Stimulated activated CD8-positive, alpha-beta memory T cell treated with anti-CD3 and anti-CD28 coated beads, Interleukin-7, amount 100 ng/mL, for 1 hour (primary cell): ENCODE measurements at places on chromosomes 12 and 14.
A peak's percentile ranks its signal among the peaks of the same experiment; 100 is the strongest.

DNA sequence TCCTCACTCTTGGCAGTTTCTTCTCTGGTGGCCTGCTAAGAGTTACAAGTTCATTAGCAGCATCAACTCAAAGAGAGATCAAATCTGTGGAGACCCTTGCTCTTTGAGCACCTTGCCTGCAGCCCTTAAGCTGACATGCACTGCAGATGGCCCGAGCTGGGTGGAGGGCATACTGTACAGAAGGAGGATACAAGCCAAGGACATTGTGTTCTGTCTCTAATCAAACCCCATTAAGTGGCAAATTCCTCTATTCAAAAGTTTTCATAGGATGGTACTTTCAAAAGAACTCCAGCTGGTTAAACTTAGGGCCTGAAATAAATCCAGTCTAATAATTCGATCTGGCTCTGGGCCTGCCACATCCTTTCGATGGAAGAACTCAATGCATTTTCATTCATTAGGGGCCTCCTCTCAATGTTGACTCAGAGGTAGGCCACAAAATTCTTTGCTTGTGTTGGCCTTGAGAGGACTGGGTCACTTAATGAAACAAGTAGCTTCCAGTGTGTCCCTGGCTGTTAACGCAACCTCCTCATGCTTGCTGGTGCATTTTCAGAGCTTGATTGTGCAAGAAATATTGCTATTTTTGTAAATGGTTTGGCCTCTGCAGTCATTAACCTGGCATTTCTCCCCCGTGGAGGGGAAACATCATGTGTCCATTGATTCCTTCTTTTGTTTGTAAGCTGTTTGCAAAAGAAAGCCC lies 318.2 kb downstream of the NUAK1 start:
- no peak for DNase-seq

GRCh38 chr12:116333402-116333801 lies 55.9 kb upstream of the MED13L start:
- DNase-seq: no peak

- DNase-seq: no peak
Measured at GRCh38 chr12:58378028-58378427, 436.7 kb downstream of the ATP23 start.

GRCh38 chr14:90424075-90424474 lies 27.2 kb downstream of the CALM1 start:
- DNase-seq: no peak

DNA sequence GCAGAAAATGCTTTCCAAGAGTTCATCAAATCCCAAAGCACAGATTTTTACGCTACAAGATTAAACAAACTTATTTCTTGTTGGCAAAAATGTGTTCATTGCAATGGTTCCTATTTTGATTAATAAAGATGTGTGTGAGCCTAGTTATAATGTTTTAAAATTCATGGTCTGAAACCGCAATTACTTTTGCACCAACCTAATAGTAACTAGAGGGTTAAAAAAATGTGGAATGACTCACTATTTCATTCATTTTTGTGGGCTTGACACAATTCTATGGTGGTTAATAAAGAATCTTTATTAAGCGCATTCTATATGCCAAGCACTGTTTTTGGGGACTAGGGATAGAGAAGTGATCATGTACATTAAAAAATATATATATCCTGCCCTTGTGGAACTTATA lies 38.6 kb upstream of the METAP2 start:
- no peak for DNase-seq

DNA sequence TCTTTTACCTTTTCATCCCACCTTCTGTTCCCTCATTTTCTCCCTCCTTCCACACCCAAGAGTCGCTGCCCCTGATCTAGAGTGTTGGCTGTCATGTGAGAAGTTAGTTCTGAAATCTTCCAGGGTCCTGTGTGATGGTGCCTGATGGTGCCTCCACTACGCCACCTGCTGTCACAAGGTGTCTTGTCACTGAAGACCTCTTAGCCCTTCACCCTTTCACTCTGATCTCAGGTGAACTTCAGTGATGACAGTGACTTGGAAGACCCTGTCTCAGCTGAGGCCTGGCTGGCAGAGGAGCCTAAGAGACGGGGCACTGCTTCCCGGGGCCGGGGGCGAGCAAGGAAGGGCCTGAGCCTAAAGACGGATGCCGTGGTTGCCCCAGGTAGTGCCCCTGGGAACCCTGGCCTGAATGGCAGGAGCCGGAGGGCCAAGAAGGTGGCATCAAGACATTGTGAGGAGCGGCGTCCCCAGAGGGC lies 7.6 kb upstream of the PFDN5 start:
- peak; percentile 53 for DNase-seq

DNA sequence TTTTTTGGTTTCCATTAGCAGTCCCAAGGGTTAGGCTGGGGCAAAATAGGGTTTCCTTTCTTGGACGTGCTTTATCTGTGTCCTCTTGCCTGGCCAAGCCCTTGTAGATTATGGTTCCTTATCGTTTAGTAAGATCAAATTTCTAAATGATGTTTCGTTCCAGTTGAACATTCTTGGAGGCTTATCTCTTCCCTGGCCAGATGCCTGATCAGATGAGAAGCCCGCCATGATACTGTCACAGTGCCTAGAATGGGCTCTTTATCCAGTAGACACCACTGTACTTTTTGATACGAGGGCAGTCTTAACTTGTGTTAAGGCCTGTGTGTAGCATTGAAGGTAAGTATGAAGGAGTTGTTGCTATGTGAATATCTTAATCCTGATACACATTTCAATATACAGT lies 76.1 kb upstream of the TMEM263 start:
- no peak for DNase-seq

DNA sequence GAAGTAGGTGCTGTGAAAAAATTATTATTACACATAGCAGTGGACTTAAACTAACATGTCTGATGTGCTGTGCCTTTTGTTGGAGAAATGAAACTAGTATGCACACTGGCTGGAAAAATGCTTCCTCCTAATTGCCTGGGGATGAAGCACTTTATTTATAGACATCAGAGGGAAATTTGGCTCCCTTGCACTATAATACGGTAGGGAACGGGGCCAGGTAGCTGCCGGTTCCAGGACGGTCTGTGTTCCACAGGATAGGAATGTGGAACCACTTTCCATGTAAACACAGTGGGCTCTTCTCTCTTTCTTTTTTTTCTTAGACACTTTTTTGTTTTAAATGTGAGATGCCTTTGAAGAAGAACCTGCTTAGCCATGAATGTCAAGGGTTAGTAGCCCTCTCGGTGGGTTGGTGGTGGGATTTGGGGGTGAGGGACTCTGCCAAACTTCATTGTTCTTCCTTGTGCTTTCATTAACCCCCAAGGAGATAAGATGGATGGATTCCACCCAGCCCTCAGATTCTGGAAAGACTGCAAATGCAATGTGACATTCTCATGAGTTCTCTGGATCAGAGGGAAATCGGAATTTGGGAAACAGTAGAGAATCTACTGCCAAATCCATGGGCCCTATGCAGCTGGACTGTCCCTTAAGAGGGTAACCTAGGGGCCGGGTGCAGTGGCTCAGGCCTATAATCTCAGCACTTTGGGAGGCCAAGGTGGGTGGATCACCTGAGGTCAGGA lies 58.0 kb upstream of the GSC start:
- DNase-seq: no peak

DNA sequence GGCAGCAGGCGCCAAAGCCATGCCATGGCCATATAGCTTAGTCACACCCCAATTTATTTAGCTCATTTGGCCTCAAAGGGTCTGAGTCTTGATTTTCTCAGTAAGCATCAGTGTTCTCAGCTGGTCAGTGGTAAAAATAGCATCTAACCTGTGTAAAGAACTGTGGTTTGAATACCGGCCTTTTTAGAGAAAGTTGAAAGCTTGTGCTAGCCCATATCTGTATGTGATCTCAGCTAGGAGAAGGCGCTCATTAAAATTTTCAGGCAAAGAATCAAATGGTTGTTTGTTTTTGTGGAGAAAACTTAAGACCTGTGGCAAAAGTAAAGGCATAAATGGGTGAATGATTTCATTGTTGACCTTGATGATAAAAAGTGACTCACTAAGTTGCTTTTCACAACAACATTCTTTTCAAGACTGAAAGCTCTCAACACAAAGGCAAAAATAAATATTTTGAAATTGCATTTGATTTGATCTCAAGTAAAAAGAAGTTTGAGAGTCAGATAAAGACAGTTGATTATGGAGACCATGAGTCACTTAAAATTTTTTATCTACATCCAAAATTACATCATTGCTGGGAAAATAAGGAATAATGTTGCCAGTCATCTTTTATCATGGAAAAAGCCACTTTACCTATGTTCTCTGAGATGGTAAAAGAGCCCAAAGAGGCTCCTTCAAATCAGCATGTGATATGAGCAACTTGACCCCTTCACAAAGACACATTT lies 128.5 kb upstream of the RGS6 start:
- DNase-seq: no peak

- DNase-seq: peak; percentile 26
Measured at GRCh38 chr12:57549909-57550640, at the start of gene KIF5A. Gene KIF5A (plus strand): TSS chr12:57550044. CDS start chr12:57550272, 228 bp downstream.

- DNase-seq: no peak
Measured at GRCh38 chr12:12714276-12715021, 2.7 kb upstream of the CDKN1B start.

GRCh38 chr14:100803226-100803625 lies 22.7 kb upstream of the MEG3 start:
- DNase-seq: no peak

GRCh38 chr12:54012631-54013409 lies 4.0 kb downstream of the HOXC8 start:
- DNase-seq: no peak

DNA sequence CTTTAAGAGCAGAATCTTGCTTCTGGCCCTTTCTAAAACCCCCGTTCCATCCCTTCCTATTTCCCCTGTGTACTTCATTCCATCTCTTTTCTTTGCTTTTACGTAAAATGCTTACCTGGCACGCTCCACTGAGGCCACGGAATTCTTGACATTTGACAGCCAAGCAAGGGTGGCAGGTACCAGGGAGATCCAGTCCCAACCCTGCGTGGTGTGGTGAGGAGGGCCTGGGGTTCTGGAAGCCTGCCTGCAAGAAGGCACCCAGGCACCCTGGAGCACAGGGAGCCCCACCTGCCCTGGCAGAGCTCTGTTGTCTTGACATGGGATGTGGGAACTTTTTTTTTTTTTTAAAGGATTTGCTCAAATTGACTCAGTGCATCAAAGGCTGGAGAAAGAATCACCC lies 48.6 kb downstream of the ITPK1 start:
- DNase-seq: no peak

- no peak for DNase-seq
Measured at GRCh38 chr14:104929268-104930230, 4.9 kb downstream of the PLD4 start.

GRCh38 chr12:106123551-106124081 lies 15.1 kb downstream of the NUAK1 start:
- no peak for DNase-seq

GRCh38 chr14:52269982-52270381 lies 2.5 kb downstream of the PTGDR start:
- DNase-seq: no peak

DNA sequence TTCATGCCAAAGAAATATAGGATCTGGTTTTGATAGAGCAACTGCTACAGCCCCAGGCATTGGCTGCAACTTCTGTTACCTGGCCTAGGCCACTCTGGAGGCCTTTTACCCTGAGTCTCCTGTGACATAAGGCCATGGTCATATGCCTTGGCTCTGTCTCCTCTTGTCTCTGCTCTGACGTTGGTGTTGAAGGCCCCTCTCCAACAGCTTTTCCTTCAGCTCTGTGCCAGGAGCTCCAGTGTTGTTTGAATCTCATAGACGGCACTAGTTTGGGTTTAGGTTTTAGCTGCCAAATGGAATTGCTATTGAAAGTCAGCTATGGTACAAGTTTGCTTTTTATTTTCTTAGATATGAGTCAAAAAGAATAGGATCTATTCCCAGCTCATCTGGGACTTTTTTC lies 41.1 kb downstream of the TTLL5 start:
- DNase-seq: no peak

DNA sequence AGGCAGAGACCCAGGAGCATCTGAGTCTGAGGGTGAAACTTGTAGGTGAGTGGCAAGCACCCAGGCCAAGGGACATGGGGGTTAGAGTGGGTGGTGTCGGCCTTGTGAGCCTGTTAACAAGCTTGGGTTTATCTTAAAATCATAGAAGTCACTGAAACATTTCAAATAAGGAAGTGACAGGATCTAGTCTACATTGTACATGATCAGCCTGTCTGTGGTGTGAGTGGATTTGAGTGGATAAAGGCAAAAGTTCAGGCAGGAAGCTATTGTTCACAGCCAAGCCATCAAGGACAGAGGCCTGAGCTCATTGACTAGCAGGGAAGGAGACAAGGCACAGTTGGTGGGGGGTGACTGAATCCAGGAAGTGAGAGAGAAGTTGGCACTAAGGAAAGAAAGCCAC lies 59.3 kb upstream of the FKBP4 start:
- no peak for DNase-seq

GRCh38 chr12:102571889-102572288 lies 91.5 kb upstream of the IGF1 start:
- no peak for DNase-seq

- no peak for DNase-seq
Measured at GRCh38 chr12:118493962-118494361, 117.6 kb downstream of the SUDS3 start.

DNA sequence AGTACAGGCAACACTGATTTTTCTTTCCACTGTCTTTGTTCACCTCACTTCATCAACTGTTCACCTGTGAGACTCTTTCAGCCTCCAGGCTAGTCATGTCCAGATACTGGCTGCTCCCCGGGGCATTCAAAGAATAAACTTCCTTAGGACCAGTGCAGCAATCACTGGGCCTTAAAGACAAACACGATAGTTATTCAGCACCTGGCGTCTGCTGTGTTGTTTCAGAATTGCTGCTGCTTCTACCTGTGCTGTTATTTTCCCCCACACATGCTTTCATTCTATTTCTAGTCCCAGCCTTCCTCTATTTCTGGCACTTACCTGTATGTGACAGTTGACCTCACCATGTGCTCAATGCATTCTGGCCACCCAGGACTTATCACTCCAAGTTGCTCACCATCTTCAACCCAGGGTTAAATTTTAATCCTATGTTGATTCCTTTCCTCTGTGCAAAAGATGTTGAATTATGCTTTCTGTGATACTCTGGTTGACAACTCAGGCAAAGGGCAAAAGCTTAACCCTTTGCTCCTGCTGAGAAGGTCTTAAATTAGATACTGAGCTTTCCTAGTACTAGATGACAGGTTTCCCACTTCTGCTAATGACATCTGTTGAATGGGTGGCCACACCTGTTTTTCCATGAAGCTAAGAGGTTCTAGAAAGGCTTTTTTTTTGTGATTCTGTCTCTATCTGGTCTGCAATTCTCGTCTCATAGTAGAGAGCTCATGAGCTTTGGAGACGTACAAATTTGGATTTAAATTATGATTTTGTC lies 41.4 kb downstream of the PTPRQ start:
- no peak for DNase-seq

GRCh38 chr14:39488600-39488999 lies 56.4 kb upstream of the FBXO33 start:
- no peak for DNase-seq
